ENCODE measurements at places on chromosomes 11 and 22.

- DNase-seq, result no peak
These were observed 194.8 kb downstream of the MIAT start for GRCh38 chr22:26852176-26852575.

DNA sequence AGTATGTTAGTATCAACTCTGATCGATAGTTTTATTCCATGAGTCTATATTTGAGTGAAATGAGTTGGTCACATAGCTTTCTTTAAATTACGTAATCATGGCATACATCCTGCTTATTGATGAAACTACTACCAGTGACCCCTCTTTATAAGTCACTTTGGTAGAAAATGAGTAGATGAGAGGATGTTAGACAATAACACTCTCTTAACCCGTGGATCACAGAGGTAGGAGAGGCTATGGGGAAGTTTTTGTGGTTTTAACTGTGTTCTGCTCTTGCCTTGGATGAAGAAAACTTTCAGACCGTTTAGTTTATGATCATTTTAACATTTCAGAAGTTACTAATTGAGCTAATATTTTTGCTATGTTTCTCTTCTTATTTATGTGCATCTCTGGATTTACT is 34.0 kb downstream of the TBCEL start:
- DNase-seq, result no peak

DNA sequence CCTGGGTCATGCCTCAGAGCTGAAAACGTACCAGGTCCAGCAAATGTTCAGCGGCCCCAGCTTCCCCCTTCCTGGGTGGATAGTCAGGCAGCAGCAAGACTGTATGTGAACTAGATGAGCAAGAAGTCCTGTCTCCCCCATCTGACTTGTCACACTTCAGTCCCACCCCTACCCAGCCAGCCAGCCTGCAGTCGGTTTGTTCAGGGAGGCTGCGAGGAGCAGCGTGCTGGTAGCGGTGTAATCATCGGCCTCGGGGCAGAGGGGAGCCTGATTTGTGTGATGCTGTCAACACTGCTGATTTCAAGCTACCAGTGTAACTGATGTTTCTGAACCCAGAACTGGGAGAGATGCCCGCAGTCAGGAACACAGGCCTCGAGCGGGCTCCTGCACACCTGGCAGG is 9.6 kb downstream of the TMEM258 start:
- no peak for DNase-seq

DNA sequence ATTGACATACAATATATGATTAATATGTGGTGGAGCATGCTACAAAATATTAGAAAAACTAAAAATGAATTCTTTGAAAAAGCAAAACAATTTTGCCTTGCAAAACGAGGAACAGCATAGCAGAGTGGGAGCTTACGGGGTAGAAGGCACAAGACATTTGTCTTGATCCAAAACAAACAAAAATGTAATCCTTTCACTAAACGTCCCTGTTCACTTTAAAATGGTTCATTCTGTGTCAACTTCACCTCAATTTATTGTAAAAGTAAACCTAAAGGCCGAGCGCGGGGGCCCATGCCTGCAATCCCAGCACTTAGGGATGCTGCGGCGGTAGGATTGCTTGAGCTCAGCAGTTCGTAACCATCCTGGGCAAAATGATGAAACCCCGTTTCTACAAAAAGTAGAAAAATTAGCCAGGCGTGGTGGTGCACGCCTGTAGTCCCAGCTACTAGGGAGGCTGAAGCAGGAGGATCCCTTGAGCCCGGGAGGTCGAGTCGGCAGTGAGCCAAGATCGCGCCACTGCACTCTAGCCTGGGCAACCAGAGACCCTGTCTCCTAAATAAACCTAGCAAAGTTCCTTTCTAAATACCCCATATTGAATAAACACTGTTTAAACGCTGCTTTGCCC is 2.0 kb downstream of the PRDM10 start:
- DNase-seq, result no peak

GRCh38 chr11:27028561-27028965 is 12.1 kb upstream of the BBOX1 start:
- no peak for DNase-seq

DNA sequence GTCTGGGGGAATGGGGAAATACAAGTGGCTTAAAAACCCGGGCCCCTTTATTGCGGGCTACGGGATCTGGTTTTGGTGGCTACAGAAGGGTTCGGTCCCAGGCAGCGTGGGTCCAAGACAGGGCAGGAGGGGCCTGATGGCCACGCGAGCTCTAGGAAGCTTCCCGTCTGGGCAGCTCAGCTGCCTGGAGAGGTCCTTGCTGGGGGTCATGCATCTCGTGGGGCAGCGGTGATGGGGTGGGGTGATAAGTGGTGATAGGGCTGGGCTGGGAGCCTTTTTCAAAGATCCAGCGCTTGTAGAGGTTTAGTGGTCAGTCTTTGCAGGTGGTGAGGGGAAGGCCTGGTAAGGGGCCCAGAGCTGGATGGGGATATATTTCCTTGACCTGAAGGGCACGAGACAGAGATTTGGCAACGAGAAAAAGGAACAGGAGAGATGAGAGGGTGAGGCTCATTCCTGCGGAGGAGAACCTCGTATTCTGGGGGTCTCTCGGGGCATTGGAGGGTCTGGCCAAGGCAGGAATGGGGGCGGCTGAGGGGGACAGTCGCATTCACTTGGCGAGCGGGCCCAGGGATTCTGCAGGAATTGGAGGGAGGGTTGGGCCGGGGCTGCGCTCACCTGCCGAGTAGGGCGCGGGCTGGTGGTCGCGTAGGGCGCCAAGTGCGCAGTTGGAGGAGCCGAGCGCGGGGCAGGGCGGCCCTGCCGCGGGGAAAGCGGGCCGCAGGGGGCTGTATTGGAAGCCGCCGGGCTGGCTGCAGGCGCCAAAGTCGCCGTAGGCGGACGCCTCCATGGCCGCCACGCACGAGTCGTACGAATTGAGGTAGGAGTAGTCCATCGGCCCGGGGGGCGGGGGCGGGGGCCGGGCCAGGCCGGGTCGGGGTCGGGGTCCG is 560 bp downstream of the PHOX2A start:
- no peak for DNase-seq

- no peak for DNase-seq
These were observed 5.5 kb upstream of the IRAG1 start for GRCh38 chr11:10699072-10699471.

DNA sequence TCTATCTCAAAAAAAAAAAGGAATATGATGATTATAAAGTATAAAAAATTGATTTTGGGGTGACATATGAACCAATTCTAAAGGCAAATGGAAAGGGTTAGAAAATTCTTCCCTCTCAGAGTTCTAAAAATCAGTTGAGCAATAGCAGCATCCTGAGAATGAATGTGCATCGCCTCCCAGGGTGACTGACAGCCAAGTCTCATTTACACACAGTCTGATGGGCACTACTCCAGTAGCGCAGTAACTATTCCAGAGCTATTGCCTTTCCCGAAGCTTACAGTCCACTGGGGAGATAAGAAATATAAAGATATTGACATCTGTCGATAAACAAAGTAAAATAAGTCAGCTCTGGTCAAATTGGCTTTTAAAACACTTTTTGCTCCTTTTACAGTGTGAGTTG is 32.3 kb upstream of the SORL1 start:
- DNase-seq, result no peak

- no peak for DNase-seq
These were observed 528.1 kb downstream of the MN1 start for GRCh38 chr22:27273436-27273835.

DNA sequence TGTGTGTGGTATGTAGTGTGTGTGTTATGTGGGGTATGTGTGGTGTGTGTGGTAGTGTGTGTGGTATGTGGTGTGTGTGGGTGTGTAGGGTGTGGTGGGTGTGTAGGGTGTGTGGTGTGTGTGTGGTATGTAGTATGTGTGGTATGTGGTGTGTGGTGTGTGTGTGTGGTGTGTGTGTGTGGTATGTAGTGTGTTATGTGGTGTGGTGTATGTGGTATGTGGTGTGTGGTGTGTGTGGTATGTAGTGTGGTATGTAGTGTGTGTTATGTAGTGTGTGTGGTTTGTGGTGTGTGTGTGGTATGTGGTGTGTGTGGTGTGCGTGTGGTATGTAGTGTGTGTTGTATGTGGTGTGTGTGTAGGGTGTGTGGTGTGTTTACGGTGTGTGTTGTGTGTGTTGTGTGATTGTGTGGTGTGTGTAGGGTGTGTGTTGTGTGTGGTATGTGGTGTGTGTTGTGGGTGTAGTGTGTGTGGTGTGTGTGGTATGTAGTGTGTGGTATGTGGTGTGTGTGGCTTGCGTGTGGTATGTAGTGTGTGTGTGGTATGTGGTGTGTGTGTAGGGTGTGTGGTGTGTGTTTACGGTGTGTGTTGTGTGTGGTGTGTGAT is 4.2 kb upstream of the PPP6R2 start:
- no peak for DNase-seq

DNA sequence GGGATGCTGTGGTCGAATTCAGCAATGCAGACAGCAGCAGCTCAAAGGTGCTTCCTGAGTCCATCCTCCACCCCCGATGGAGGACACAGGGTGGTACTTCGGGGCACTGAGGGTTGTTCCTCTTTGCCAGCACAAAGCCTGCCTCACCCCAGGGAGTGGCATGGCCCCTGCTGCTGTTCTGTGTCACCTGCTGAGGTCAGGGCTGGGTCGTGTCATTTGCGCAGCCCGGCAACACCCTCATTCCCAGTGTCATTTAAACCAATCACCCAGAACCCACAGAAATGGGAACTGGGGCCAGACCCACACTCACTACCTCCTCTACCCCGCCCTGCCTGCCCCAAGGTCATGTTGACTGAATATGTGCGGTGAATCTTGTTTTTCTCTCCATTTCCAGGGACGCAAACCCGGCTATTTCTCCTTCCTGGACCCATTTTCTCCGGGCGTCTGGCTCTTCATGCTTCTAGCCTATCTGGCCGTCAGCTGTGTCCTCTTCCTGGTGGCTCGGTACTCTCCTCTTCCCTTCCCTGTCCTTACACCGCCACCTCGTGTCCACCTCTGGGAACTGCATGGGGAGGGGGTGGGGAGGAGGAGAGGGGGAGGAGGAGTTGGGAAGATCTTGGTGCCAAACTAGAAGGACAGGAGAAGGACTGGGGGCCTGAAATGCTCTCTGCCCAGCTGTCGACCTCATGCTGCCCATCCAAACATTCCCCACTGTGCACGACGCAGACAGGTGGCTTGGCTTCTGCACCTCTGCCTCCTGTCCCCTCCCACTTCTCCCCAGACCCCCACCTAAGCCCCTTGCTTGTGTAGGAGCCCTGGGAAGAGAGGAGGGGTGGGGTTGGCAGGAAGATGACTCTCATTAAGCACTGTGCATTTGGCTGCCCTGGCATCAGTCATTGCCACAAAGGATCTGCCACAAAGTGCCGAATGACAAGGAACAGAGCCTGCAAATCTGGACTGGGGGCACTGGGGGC is 71.2 kb upstream of the TBCEL start:
- peak; percentile 35 for DNase-seq

GRCh38 chr11:19818619-19819018 is 106.0 kb downstream of the NAV2 start:
- DNase-seq, result no peak

DNA sequence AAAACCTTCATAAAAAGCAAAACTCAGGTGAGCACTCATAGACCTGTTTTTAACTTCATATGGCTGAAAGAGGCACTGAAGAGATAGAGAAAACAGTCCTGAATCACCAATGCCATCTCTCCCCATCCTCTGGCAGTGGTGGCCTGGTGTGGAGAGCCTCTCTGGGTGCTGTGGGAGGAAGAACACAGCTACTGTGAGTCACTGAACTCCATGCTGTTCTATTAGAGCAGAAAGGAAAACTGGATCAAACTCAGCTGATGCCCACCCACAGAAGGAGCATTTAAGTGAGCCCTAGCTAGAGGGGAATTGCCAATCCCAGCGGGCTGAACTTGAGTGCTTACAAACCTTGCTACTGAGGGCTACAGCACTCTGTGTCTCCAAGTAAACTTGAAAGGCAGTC is 115.3 kb upstream of the SESN3 start:
- no peak for DNase-seq

DNA sequence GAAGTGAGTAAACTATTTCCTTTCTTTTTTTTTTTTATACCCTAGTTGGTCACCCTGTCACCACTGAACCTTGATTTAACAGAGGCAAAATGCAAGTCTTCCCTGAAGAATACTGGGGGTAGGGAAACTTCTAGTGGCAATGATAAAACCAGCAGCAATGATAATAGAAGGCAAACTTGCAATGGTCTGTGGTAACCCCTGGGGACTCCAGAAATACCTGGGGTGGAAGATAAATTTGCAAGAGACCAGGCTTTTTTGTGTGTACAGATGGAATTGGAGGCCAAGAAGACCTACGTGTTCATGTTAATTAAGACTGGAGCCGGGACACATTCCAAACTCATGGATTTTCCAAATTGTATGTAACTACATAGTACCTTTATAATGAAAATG is 11.6 kb downstream of the APOL5 start:
- DNase-seq, result no peak

DNA sequence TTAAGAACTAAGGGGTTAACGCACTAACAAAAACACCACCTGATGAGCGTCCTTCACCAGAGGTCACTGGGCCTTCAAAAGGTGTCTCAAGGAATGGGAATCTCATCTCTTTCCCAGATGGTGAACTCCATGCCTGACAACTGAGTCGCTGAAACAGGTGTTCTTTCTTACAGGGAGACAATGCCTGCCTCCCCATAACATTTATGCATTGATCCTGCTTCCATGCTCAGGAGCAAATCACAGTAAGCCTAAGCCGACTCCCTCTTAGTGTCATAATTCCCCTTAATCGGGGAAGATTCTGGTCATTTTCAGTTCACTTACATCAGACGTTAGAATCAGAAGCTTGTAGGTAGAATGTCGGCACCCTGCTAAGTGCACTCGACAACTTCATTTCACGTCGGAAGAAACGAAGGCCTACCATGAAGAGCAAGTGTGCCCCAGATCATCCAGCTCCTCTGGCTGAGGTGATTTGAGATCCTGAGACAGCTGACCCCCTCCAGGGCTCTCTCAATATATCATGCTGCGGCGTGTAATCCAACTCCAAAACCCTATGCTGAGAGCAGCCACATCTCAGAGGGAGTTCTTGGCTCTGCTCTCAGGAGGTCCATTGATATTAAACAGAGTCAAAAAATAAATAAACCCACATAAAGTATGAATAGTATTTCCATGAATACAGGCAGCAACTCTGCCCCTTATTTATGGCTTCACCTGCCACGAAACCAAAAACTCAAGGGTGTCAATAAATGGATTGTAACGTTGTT is 163.1 kb downstream of the LARGE1 start:
- DNase-seq, result no peak

DNA sequence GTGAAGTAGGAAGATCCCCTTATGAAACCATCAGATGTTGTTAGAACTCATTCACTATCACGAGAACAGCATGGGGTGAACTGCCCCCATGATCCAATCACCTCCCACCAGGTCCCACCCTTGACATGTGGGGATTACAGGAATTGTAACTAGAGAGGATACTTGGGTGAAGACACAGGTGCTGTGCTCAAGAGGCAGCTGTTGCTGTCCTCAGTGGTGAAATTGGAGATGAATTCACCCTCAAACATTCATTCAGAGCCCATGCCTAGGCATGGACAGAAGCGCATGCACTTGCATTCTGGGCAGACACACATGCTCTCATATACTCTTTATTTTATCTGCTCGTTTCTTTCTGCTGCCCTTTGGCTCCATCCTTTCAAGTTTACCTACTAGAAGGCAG is 385.0 kb downstream of the INSC start:
- DNase-seq, result no peak

- no peak for DNase-seq
These were observed 24.2 kb upstream of the TMPRSS4 start for GRCh38 chr11:118052581-118053206.
